ENCODE measurements at places on chromosomes 6 and 20.
A peak's percentile ranks its signal among the peaks of the same experiment; 100 is the strongest.

- DNase-seq: no peak
Measured at GRCh38 chr20:5548902-5549599, 201.2 kb upstream of the SHLD1 start.

GRCh38 chr6:166764473-166765233 lies 137.6 kb upstream of the RPS6KA2 start:
- DNase-seq: no peak

- DNase-seq: peak; percentile 51
Measured at GRCh38 chr6:45625191-45625664, 247.5 kb upstream of the SUPT3H start.

GRCh38 chr20:972256-972655 lies 29.9 kb downstream of the RSPO4 start:
- no peak for DNase-seq

DNA sequence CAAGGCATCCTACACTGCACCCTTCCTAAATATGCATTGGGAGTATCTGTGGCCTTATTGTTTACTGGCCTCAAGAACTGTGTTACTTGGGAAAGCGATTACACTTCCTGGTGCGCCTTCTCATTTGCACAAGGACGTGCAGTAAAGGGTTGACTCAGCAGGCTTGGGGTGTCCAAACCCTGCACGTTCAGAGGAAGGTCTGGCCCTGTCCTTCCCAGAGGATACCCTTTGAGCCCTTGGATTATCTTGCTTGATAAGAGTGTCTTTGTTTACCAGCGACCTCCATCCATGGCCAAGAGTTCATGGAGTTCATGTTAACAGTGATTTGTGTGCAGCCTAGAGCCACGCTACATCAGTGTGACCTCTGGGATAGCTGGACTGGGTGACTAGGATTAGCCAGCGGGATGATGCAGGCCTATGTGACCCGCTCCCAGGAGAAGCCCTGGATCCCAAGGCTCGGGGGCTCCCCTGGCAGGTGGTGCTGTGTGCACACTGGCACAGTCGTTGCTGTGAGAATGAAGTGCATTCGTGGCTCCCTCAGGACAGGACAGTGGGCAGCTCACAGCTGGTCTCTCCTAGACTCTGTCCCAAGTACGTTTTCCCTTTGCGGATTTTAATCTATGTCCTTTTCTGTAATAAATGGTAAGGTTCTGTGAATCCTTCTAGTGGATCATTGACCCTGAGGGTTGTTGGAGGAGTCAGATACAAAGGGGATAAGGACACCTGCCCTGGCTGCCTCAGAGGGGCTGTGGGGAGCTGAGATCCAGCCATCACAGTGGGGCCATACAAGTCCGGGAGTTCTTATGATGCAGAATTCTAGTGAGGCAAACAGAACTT lies 73.5 kb downstream of the TTLL2 start:
- no peak for DNase-seq

GRCh38 chr6:24391756-24392405 lies 10.9 kb upstream of the MRS2 start:
- DNase-seq: no peak

GRCh38 chr6:42075159-42075838 lies 25.0 kb downstream of the TAF8 start:
- no peak for DNase-seq

GRCh38 chr20:2544211-2544610 lies 7.8 kb downstream of the TMC2 start:
- DNase-seq: no peak

- DNase-seq: no peak
Measured at GRCh38 chr6:2429460-2429859, 184.1 kb upstream of the GMDS start.

- DNase-seq: no peak
Measured at GRCh38 chr20:2749343-2749950, 51.0 kb downstream of the CPXM1 start.

DNA sequence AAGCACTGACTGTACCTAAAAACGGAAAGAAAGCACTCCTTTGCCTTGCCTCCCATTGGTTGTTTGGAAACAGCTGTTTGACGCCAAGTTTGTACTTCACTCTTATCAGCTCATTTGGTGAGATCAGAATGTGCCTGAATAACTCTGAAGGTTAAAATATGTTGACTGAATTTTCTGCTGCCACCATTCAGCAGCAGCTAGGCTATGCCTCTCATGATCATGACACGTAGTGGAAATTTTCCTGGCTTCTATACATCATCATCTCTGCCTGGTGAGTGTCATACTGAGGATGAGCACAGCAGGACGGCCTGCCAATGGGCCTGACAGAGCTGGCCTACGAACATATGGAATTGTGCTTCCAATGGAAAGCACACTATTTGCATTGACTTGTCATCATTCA lies 704.9 kb upstream of the CITED2 start:
- peak; percentile 68 for DNase-seq

All from non-pigmented ciliary epithelial cell (primary cell).